ENCODE measurements at places on chromosomes 4 and X.

DNA sequence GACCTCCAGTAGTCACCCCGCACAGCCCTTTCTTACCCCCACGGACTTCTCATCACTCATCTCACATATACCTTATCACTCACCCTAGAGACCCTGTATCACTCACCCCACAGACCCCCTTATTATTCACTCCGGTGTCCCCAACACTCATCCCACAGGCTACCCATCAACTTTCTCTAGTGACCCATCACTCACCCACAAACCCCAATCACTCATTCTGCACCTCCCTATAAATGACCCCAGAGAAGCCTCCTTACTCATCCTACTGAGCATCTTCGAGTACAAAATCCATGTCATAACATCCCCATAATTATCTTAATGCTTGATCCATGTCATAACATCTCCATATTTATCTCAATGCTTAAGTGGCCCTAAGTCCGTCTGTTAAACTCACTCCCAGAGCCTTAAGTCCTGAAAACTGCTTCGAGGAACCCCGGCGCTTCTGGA is 934 bp downstream of the ZNF41 start:
- DNase-seq = no peak

- no peak for DNase-seq
These were observed 22.5 kb downstream of the OTUD6A start for GRCh38 chrX:70084592-70085240.

GRCh38 chr4:136505020-136505419 is 1027.3 kb downstream of the PCDH18 start:
- DNase-seq = no peak

- DNase-seq = no peak
These were observed 31.6 kb downstream of the RNF4 start for GRCh38 chr4:2500547-2500946.

- DNase-seq = no peak
These were observed 106.9 kb upstream of the NDP start for GRCh38 chrX:44080083-44080482.

GRCh38 chr4:103011378-103012025 is 8.0 kb downstream of the SLC9B1 start:
- DNase-seq = peak; percentile 0

DNA sequence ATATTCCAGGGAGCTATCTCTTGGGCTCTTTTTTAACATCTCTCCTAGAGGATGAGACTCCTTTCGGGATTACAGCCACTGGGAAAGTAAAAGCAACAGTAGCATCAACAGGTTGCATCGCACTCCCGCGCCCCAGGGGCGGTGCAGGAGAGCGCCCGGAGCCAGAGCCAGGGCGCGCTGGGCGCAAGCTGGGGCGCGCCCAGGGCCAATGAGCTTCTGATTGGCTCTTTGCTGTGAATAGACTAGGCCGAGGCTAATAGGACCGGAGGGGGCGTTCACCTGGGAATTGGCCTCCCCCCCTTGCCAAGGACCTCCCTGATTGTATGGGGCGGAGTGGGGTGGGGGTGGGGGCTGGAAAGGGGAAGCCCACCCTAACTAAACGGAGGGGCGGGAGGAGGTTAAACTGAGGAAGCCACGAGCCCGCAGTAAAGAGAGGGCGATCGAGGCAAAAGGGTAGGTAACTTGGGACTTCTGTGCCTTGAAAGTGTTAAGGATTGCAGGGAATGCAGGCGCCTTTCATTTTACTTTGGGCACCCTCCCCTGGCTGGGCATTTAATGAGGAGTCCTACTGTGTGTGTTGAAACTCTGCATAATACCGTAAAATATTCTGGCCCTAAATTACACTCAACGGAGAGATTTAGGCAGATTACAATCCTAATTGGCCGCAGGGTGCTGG is 1.1 kb upstream of the ATOH1 start:
- DNase-seq = no peak

- DNase-seq = no peak
These were observed 126.7 kb upstream of the TSPAN5 start for GRCh38 chr4:98784947-98785706.

DNA sequence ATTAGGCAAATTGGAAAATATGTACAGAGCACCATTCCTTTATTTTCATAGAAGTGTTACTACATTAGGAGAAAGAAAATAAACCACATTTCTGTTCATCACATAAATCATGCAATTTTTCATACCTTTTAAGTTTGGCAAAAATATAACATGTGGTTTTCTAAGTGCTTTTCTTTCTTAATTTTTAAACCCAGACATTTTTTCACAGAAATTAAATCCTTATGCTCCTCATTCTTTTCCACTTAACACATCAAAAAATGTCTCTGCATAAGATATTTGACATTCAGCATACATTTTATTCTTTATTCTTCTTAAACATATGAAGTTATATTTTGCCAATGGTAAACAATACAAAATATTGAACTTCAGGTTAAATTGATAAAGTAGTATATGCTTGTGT is 826.6 kb upstream of the SLIT2 start:
- DNase-seq = peak; percentile 69

DNA sequence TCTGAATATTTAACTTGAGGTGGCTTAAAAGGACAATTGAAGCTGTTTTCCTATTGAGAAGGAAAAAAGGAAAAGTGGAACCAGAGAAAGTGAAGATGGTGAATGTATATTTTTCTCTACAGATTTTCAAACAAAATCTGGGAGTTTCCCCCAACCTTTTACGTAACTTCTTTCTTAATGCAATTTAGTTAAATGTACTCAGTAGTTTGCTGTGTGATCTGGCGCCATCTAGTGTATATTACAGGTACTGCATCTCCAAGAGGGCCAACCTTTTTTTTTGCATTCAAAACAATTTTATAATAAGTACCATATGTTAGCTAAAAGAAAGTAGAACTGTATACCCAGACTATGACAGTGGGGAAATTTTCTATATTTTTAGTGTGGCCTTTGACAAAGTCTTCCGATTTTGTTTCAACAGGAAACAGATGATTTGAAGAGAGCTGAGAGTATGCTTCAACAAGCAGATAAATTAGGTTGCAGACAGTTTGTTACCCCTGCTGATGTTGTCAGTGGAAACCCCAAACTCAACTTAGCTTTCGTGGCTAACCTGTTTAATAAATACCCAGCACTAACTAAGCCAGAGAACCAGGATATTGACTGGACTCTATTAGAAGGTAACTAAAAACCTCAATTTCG is 82.0 kb downstream of the PLS3 start:
- DNase-seq = peak; percentile 68

DNA sequence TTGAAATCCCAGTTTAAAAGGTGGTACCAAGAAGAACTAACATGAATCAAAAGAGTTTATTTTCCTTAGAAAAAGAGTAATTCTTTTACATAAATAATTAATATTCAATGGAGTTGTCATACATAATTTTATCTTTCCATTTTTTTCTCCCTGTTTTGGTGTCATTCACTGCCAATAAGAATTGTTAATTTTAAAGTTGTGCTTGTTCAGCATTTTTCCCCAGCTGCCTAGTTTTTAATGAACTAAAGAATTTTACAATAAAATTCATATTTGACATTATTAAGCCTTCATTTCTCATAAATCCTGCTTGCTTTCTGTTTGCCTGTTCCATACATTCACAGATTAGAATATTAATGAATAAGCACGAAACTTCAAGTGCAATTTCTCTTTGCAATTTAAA is 393.6 kb downstream of the GRXCR1 start:
- no peak for DNase-seq

DNA sequence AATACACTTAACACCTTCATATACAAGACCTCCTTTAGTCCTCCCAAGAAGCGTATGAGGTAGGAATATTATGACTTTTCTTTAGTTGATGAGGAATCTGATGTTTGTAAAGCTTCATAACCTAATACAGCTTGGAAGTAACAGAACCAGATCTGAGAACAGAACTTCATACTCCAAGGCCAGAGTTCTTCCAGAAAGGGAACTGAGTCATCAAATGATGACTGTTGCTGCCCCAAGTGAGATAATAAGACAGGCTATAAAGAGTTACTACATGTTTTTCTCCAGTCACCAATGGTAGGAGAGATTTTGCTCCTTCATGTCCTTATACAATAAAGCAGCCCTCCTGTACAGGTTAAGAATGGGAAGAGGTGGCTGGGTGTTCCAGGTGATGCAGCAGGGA is 74.3 kb upstream of the ANXA3 start:
- peak; percentile 12 for DNase-seq

- no peak for DNase-seq
These were observed 754 bp downstream of the MTMR1 start for GRCh38 chrX:150693725-150694574.

DNA sequence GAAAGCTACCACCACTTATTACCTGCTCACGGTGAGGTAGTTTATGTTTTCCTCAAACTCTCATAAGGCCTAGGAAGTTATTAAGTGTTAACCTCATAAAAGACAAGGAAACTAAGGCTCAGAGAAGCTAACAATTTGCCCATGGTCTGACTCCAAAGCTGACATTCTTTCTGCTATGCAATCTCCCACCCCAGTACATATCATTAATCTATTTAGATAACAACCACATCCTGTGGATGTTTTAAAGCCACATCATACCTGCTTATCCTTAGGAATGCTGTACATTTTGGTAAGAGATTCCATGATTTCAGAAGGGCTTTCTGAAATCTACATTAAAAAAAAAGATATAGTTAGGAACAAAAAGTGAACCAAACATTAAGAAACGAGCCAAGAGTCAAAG is 55.4 kb downstream of the HUWE1 start:
- no peak for DNase-seq

GRCh38 chrX:30975467-30975866 is 86.4 kb upstream of the TAB3 start:
- DNase-seq = no peak

DNA sequence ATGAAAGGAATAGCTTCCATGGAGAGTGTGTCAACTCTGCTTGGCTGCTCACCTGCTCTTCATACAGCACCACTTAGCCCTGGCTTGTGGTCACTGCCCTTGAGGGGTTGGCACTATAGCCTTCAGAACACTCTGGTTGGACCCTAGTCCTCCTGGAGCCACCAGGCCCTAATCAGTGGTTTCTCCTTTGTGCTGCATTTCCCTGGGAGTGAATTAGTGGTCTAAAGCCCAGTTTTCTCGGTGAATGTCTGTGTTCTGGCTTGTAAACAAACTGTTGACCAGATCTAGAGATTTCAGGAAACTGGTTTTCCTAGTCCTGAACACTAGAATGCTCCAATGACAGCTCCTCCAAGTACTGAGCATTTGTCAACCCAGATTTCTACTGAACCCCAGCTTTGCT is 28.6 kb upstream of the TMEM154 start:
- DNase-seq = no peak

- no peak for DNase-seq
These were observed 59.0 kb downstream of the APBB2 start for GRCh38 chr4:41155194-41155830.

- no peak for DNase-seq
These were observed 341.7 kb upstream of the GATB start for GRCh38 chr4:152102436-152103000.

GRCh38 chrX:15405846-15406245 is 21.6 kb upstream of the VEGFD start:
- no peak for DNase-seq

DNA sequence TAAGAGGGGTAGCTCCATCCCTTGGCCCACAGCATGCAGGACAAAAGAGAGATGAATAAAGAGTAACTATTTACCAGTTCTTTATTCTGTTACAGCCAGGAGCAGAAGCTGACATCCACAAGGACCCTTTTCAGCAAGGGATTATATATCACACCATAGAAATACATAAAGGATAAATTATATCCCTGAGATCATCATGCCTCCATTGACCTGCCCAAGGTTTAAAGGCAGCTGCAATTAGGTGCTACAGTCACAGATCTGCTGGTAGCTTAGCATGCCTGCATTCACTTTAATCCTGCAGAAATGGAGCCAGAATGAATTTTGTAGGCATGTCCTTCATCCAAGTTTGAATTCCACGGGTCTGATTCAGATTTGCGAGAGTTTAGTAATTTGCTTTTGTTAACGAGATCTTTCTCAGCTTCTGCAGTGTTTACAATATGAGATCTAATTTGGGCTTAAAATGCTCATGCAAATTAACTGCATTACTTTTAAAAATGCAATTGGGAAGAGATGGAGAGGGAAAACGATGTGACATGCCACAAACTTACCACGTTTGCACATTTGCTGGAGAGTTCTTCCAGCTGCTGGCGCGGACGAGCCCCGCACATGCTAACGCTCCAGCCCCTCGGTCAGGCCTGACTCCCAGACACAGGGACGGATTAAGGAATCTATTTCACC is 327.0 kb upstream of the NOCT start:
- DNase-seq = no peak

- DNase-seq = no peak
These were observed 86.8 kb downstream of the PPP1R2C start for GRCh38 chrX:42691196-42691595.

GRCh38 chr4:3294401-3295241 is 1.8 kb downstream of the RGS12 start:
- no peak for DNase-seq

GRCh38 chr4:178595500-178596138 is 1153.4 kb upstream of the AGA start:
- DNase-seq = no peak

DNA sequence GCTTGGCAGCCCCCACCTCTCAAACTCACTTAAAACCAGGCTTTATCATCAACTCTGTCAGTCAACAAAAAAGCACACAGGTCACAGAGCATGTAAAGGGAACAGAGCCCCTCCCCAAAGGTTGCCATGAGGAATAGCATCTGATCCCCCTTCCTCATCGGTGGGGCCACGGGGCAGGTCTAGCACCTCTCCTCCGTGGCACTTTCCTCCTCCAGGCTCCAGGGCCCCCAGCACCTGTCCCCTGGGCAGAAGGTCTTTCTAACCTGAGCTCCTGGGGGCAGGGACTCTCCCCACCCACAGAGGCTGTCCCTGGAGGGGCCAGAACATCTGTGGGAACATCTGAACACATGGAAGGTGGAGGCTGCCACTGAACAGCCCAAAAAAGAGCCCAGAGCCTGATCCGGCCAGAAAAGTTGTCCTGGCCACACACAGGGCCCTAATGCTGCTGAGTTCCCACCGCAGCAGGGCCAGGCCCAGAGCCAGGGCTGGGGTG is 65.7 kb downstream of the ZFYVE28 start:
- DNase-seq = no peak

DNA sequence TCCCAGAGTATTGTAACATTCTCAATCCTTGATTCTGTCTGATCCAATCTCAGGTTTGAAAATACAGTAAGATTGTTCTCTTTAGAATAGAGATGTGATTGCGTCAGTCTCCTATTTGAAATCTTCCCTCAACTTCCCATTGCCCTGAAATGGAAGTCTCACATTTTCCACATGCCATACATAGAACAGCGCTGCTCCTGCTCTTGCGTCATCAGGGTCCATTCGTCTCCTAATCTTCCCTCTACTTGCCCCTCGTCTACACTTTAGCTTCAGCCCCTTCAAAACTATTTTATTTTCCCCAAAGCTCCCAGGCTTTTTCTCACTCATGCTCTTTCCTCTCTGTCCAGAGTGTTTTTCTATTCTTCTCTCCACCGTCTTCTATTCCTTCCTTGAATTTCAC is 301.7 kb upstream of the MAGEB2 start:
- DNase-seq = no peak

DNA sequence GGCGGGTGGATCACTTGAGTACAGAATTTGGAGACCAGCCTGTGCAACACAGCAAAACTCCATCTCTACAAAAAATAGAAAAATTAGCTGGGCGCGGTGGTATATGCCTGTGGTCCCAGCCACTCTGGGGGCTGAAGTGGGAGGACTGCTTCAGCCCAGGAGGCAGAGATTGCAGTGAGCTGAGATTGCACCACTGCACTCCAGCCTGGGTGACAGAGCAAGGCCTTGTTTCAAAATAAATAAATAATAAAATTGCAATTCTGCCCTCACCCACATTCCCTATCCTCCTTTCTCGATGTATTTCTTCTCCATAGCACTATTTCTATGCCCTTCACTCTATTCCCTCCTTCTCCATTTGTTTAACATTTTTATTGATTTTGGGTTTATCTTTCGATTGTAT is 8.7 kb upstream of the SLAIN2 start:
- DNase-seq = no peak
